Cerebellar nuclear complex (tissue), 1 donor: ENCODE measurements at places on chromosomes 3 and 15.

DNA sequence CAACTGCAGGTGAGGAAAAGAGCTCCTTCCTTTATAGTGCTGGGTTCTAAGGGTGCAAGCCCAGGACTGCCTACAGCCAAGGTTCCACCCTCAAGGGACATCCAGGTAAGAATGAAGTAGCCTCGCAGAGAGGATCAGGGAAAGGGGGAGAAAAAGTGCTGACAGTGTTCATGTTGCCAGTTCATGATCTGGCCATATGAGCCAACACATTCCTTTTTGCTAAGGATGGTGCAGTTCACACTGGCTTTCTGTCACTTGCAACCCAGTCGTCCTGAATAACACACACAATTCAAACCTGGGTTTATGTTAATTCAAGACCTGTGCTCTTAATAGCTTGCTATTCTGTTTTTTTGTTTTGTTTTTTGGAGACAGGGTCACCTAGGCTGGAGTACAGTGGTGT lies 9.0 kb downstream of the CLN6 start:
- no peak for DNase-seq

DNA sequence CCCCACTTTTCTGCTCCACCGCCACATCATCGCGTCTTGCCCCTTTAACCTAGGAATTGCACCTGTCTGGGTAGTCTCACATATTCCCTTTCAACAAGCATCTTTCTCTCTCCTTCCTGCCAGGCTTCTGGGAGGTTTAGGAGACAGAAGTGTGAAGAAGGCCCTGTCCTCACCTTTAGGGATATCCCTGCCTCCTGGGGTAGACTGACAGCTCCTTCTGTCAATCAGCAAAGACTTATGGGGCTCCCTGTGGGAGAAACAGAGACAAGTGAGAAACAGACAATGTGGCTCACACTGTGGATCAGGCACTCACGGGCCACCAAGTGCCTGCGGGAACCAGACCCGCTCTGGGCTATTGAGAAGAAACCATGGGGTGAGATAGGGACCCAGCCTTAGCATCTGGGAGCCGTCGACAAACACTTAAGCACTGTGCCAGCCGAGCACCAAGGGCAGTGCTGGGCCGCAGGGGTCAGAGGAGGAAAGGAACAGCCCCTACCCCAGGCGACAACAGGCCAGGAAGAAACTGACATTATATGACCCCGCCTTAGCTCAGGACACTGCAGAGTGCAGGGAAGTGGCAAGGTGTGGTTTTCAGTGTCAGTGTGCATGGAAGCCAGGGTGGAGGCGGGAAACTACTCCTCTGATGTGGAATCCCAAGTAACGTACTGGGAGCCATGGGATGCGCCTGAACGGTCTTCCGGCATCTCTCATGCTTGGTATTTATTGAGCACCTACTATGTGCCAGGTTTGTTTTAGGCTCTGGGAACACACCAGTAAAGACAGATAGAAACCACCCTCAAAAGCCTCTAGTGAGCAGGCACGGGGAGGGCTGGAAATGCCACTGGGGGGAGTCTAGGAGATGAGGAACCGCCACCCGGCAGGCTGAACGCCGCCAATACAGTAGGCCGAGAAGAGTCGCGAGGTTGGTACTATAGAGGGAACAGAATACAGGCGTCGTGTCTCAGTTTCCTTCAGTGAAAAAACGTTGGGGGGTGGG lies 1.8 kb downstream of the EFCC1 start:
- DNase-seq, result no peak

DNA sequence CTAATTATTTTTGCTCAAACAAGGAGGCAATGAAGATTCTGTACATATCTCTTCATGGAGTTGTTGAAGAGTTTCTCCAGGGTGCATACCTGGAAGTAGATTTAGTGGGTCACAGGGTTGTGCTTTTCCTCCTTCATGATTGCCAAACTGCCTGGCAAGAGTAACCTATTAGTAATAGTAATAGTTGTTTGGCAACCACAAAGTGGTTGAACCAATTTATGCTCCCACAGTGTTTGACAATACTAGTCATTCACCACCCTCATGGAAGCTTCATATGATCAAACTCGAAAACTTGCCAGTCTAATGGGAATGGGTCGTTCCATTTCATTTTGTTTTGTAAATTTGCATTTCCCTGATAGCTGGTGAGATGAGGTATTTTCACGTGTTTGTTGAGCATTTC lies 57.8 kb downstream of the TLE3 start:
- DNase-seq, result no peak

GRCh38 chr3:8979262-8979661 lies 16.0 kb upstream of the RAD18 start:
- DNase-seq, result no peak

GRCh38 chr3:46375814-46376213 lies 5.1 kb downstream of the CCR5 start:
- no peak for DNase-seq

DNA sequence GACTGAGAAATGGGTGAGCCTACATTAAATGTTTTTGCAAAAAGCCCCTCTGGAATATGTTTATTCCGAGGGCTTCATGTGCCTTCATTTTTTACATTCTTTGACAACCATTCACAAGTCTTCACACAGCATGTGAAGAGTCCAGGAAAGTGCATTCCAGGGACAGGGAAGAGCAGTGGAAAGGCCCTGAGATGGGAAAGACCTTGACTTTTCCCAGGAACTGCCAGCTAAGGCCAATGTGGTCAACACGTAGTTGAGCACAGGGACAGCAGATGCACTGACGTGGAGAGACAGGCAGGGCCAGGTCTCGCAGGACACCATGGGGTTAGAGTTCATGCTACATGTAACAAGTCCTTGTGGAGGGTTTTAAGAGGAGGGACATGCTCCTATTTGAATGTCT lies 21.7 kb downstream of the SSR3 start:
- DNase-seq, result no peak

GRCh38 chr15:89227425-89227824 lies 6.0 kb upstream of the RLBP1 start:
- no peak for DNase-seq

GRCh38 chr15:90022905-90023700 lies 22.0 kb downstream of the ZNF710 start:
- no peak for DNase-seq

DNA sequence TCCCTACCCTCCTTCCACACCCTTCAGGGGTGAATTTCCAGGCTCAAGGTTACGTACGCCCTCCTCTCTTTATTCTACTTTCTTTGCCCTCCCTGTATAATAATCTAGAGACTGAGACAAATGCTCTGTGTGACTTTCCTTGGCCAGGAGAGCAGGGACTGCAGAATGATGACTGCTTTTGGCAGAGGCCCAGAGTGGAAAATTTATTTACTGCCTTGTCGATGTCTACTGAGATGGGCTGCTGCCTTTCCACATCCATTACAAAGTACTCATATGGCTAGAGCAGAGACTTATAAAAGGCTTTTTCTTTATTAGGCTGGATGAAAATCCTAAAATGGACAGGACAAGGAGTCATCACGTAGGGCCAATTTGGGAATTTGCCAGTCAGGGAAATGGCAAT lies 576.2 kb downstream of the TUSC7 start:
- DNase-seq, result no peak

- DNase-seq, result no peak
Measured at GRCh38 chr15:84752700-84753099, 4.3 kb downstream of the ZNF592 start.

DNA sequence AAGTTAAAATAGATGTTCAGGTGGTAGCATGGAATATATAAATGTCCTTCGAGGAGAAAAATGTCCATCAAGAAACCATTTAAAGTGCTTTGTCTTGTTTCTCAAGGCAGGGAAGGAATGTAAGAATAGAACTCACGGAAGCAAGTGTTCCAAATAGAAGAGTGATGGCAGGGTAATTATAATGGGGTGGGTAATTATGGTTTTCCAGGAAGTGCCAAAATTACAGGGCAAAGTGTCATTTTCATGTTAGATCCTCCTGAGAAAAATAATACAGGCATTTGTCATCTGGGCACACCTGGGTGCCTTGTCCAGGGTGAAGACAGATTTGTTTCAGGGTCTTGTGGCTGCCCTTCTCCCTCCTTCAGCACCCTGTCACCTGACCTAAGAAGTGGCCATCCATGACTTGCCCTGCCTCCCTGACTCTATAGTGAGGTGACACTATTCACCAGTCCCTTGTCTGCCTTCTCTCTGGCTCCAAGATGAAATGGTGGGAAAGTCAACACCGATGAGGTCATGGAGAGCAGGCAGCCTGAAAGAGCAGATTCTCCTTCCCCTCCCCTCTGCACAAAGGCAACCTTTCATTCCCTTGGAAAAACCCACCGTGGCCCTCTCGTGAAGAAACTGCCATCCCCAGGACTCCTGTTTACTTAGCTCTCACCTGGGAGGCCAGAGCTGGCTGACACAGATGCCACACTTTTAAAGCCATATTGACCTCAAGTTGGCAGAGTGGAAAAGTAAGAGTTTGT lies 45.1 kb upstream of the AMOTL2 start:
- no peak for DNase-seq

- no peak for DNase-seq
Measured at GRCh38 chr3:11619461-11619860, 24.3 kb downstream of the VGLL4 start.

GRCh38 chr3:47414161-47414564 lies 33.3 kb downstream of the PTPN23 start:
- no peak for DNase-seq

GRCh38 chr3:27554706-27555105 lies 70.5 kb upstream of the SLC4A7 start:
- no peak for DNase-seq

DNA sequence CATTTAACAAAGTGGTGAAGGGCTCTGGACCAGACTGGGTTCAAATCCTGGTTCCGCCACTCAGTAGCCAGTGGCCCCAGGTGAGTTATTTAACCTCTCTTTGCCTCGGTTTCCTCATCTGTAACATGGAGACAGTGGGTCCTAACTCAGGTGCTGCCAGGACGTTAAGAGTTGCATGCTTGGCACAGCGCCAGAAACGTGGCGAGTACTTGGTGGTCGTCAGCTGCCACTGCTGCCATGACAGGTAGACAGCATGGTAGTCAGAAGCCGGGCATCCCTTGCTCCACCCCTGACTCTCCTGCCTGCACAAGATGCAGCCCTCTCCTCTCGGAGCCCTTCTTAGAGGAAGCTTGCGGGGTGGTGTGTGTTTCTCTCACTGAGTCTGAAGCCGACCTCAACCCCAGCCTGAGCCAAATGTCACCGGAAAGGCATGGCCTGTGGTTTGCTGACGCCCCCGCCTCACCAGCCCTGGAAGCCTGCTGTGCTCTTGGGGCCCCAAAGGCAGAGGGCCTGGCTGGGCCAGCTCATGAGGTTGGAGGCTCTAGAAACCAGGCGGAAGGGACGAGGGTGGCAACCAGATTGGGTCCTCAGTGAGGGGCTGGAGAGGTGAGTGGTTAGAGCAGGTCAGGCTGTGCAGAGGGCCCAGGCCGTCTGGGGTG lies 160.8 kb upstream of the TLE3 start:
- no peak for DNase-seq

DNA sequence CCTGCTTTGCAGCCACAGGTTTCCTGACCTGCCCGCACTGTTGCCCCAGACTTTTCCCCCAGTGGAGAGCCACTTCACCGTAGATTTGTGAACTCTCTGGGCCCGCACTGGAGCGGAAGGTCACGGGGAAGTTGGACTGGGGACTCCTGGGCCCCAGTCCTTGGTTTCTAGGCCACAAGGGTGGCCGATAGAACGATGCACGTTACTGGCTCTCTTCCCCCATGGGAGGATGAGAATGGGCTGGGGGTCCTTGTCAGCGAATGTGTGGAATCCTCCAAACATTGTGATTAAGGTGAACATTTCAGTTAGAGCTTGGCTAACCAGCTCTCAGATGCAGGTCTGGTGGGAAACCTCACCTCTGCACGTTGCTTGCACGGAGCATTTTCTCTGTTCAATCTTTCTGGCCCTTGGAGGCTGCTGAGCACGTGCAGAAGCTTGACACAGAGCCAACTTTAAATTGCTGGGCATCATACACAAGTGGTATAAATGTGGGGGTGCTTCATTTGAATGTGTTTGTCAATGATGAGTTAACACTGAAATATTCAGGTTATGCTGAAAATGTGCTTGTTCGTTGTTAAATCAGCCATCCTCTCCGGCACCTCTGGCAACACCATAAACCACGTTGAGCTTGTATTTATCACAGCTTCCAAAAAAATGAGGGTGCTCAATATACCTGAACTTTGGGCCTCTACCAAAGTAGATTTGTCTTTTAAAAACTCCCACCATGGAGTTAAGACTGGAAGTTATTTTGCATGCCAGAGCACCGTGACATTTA lies 976 bp downstream of the DIS3L start:
- no peak for DNase-seq

DNA sequence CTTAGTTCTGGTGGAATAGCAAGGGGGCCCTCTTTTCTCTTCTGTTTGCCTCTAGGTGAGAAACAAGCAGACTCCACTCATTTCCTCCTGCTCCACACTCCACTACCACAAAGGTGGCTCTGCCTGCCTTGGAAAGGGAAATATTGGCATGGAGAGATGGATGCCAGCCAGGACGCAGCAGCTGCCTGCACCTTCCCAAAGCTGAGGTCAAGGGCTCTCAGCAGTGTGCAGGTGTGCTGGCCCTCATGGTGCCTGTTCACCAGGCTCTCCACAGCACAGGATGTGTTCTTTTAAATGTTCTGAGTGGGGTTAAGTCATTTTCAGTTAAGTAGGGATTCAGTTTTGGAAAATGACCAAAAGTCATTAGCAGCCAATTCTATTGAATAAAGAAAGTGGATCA lies 211.2 kb upstream of the STRIT1 start:
- no peak for DNase-seq

DNA sequence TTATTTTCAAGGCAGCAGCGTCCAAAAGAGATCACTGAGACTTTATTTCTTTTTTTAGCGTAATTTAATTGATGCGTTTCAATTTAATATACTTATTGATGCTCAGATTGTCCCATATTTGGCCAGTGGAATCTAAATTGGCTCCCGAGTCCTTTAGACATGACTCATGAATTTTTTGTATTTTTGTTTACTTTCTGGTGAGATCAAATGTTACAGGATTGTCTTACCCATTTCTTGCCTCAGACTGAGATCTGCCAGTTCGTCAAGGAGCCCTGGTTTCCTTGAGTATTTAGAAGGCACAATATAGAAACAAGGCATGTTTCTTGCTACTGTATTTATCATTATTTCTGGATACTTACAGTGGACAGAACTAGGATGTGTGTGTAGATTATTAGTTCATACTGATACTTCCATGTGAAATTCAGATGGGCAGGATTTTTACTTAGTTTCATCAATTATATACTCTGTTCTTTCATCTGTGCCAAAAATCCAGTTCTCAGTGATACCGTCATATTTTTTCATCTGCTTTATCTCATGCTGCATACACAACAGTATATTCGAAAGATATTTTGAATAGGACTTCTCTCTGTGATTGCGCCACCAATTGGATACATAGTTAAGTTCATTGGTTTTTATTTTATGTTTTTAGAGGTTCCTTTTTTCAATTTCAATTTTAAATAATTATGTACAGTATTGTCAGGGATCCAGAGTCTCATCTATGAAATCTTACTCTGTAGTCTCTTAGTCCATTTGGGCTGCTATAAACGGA lies 436.9 kb upstream of the C2CD4B start:
- no peak for DNase-seq

DNA sequence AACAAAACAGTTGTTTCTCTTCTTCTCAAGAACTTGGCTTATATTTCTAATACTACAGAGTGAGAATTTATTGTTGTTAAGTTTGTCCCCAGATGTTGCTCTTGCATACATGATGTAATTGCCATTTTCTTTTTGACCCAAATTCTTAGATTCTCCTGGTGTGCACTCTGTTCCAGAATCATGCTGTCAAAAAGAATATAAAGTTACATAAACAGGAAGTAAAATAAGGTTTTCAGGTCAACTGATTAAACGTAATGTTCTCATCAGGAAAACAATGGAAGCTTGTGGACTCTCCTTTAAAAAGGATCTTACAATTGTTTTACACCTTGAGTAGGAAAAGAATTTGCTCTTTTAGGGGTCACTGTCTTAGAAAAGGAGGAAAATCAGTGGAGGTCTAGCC lies 121.8 kb downstream of the ADAM10 start:
- DNase-seq, result no peak
